ENCODE measurements at places on chromosomes 16 and 17.

GRCh38 chr16:73878611-73879010, 418.0 kb upstream of the PSMD7 start:
- no peak for DNase-seq

GRCh38 chr16:49755313-49755620, 100.6 kb downstream of the ZNF423 start:
- no peak for DNase-seq

- DNase-seq, result no peak
These were observed 13.5 kb downstream of the KIAA0753 start for GRCh38 chr17:6627019-6627418.

DNA sequence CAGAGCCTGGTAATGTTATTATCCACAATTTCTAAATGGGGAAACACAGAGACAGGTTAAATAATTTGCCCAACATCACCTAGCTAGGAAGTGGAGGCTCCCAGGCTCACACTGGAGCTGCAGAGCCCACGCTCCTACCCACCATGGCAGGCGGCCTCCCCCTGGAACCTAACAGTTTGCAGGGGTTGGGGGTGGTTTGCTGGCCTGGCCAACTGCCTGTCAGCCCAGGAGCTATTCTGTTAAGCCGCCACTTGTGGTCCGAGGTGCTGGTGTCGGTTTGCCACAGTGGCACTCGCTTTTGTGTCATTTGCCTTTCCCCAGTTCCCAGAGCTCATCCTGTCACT, 3.6 kb downstream of the PRCD start:
- no peak for DNase-seq

DNA sequence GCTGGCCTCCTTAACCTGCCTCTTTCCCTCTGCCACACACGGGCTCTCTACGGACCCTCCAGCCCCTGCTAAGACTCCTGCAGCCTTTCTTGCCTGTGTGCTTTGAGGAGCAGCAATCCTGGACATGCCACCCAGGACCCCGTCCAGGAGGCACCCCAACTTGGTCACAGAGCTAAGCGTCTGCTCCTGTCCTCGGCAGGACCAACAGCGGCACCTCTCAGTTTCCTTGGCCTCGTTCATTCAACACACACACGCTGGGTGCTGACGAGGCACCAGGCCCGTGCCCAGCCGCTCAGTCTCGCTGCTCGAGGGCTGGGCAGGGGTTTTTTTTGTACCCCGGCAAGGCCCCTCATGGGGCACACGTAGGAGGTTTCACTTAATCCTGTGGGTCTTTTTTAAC, 15.2 kb downstream of the RPH3AL start:
- DNase-seq, result no peak

- no peak for DNase-seq
These were observed 44.4 kb downstream of the PLD6 start for GRCh38 chr17:17161759-17162158.

DNA sequence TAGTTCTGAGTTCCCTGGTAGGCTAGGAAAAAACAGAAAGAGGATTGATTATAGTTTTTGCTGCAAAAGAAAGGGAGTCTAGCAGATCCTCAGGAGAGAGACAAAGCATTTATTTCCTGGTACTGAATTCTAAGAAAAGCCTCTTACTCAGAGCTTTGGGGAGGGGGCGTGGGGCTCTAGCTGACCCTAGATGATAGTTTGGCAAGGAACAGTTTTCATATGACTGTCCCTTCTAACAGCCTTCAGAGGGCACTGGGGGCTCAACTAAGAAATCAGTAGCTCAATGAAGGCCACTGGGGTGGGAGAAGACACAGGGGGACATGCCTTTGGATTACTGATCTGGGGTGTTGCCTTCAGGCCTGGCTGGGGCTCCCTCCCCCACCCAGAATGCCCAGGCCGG, 4.0 kb downstream of the CA7 start:
- DNase-seq, result no peak

DNA sequence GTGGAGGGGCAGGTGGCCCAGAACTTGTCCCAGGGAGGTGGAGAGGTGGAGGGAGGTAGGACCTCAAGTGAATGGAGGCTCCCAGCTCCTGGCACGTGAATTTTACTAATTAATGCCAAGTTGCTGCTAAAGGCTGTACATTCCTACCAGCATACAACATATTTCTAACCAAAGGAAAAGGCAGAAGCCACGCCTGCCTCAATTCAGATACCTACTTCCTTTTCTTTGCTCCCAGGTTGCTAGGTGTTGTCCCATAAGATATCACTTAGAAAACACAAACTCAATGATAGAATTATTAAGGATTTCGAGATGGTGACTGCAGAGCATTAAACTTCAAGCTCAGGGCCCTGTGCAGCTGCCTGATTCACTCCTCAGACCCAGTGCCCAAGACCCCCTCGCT, 20.5 kb upstream of the SMPD3 start:
- DNase-seq, result no peak

GRCh38 chr17:19738073-19738449, 10.0 kb downstream of the ALDH3A1 start:
- DNase-seq, result no peak

- DNase-seq, result no peak
These were observed 8.1 kb upstream of the FADS6 start for GRCh38 chr17:74901353-74902135.

- no peak for DNase-seq
These were observed 41.1 kb upstream of the KIFC3 start for GRCh38 chr16:57843400-57843799.

DNA sequence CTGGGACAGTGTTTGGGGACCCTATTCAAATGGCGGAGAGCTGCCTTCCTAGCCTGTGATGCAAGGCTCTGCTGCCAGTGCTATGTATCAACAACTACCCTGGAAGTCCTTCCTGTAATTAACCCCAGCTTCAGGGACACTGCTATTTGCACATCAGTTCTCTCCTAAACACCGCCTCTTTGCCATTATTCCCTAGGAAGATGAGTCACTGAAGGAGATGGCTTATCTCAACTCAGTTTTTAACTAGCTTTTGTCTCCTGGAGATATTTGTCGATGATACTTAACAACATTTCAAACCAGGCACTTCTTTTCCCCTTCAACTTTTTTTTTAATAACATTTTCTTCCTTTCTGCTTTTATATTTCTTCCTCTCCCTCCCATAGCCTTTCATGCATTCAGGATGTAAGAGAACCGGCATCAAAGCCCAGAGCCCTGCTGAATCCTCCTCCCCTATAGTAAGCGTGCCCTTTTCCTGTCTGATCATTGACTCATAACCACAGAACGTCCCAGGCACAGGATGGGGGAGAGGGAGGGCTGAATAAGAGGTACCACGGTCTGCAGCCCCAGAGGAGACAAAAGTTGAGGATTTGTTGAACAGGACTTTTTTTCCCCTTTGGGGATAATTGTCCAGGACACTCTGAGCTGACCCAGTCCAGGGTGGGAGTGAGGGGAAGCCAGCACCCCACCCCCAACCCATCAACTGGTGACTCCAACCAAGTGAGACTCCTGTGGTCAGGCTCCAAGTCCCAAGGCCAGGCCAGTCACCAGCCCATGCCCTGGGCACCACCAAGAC, 387.8 kb upstream of the SALL1 start:
- DNase-seq, result no peak

GRCh38 chr17:66250686-66251085, 21.5 kb upstream of the APOH start:
- no peak for DNase-seq

- DNase-seq, result no peak
These were observed 84.3 kb upstream of the DOC2B start for GRCh38 chr17:265718-266117.

- DNase-seq, result no peak
These were observed 62.7 kb upstream of the DNAJA2 start for GRCh38 chr16:47036201-47036600.

- DNase-seq, result no peak
These were observed 27.2 kb downstream of the HEATR9 start for GRCh38 chr17:35841505-35841904.

- DNase-seq, result no peak
These were observed 1.7 kb upstream of the HSBP1 start for GRCh38 chr16:83806036-83806435.

- no peak for DNase-seq
These were observed 109.6 kb downstream of the CLEC16A start for GRCh38 chr16:11053916-11054460.

GRCh38 chr17:29148257-29148789, 31.9 kb downstream of the MYO18A start:
- no peak for DNase-seq

DNA sequence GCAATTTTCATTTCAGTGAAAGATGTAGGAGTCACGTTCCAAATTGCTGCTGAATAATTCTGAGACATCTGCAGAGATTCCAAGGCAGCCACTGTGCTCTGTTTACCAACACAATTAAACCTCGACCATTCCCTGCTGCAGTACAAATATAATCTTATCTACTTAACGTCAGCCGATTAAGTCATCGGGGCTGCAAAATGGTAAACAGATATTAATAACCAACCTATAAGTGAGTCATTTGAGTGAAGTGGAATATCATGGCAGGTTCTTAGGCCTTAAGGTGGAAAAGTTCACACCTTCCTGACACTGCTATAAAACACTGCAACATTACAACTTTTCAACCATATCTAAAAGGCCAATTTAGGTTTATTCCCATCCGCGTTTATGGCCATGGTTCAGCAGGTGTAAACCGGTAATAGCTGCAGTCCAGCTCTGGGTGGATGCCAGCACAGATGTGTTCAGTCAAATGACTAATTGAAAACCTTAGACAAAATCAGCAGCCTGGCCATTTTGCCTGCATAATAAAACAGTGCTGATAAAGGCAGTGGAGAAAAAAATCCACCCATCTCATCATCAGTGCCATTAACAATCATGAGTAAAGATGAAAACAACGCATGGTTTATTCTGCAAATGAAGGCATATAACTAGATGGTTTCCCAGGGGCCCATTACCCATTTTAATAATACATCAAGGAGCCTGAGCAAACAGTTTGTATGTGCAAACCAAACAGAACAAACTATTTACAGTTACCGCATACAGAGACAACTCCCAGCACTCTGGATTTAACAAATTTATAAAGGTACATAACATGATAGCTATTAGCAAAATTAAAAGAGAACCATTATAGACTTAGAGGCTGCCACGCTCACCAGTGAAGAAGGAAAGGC, 202.9 kb upstream of the IRX3 start:
- DNase-seq, result no peak

GRCh38 chr16:71724320-71724751, at the start of gene PHLPP2:
Gene PHLPP2, minus strand, starts transcription at chr16:71724701. Its CDS starts 9,906 bp downstream, at chr16:71714795.
- no peak for DNase-seq

DNA sequence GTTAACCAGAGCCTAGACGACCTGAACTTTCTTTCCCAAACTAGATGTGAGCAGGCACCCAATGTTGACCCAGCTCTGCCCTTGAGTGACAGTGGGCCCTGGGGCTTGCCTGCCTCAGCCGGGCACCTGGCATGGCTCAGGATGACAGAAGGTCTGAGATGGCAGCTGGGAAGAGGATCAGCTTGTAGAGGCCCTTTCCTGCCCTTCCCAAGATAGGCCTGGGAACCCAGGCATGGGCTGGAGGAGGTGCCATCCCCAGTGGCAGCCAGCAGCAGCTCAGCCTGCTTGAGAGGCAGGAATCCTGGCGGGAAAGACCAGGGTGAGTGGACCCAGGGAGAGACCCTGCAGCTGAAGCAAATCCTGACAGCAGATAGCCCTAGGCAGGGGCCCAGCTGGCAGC, 59.1 kb downstream of the PIPOX start:
- DNase-seq, result no peak

GRCh38 chr17:33968350-33969044, 286.6 kb upstream of the CCL2 start:
- peak; percentile 3 for DNase-seq

DNA sequence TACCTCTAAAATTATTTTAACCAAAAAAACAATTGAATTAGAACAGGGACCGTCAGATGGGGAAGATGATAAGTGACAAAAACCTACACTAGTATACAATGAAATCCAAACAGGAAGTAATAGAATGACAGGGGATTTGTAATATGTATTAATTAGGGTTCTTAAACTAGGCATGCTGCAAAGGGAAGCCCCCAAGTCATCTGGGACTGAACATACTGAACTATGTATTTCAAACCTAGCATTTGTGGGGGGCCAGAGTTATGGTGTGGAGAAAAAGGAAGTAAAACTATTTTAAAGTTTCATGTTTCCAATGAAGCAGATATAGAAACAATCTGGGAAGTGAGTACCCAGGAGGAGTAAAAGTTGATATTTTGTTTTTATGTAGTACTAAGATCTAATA, 133.2 kb upstream of the HS3ST3A1 start:
- no peak for DNase-seq

DNA sequence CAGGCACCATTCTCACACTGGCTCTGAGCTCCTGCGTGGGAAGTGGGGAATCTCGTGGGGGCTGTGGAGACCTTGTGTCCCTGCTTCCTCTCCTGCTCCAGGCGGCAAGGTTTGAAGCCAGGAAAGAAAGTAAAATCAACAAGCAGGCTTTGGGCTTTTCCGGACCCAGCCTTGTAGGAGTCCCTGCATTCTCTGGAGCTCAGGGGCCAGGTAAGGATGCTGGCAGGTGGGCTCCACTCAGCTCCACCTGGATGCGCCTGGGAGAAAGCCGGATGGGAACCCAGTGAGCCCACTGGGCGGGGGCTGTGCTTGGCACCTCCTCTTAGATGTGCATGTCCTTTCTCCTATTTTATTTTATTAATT, 362.5 kb downstream of the SEC14L1 start:
- DNase-seq, result no peak

GRCh38 chr16:12321311-12321842, 344.8 kb downstream of the SNX29 start:
- no peak for DNase-seq

DNA sequence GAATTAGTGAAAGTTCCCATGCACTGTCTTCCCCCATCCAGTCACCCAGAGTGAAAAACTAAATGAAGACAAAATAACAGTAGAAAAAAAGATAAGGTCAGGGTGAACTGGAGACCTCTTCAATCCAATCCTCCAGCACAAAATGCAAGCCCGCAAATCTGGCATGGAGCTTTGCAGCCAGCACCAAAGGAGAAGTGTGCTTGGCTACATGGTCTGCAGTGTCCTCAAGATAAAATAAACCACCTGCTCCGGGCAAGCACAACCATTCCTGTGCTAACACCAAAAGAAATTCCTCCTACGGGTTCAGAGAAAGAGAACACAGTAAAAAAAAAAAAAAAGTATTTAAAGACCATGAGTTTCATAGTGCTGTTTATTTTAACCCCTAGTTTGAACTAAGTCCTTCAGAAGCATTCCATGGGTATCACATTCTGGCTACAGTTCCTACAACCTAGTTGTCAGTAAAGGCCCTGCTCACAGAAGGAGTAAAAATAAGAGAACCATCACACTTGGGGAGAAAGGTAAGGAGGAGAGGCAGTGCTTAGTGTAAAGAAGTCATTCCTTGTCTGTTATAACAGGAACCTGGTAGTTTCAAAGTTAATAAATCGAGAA, 109.1 kb downstream of the GAS7 start:
- DNase-seq, result no peak

DNA sequence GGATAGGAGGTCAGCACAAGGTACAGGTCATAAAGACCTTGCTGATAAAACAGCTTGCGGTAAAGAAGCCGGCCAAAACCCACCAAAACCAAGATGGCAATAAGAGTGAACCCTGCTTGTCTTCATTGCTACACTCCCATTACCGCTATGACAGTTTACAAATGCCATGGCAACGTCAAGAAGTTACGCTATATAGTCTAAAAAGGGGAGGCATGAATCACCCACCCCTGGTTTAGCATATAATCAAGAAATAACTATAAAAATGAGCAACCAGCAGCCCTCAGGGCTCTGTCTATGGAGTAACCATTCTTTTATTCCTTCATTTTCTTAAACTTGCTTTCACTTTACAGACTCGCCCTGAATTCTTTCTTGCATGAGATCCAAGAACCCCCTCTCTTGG, 1.0 kb upstream of the HSBP1 start:
- DNase-seq, result no peak
